ENCODE measurements at places on chromosomes 3 and 15.

- DNase-seq: no peak
These were observed 138.7 kb downstream of the FOXP1 start for GRCh38 chr3:71444861-71445259.

GRCh38 chr15:31499953-31500765 is 173.5 kb downstream of the KLF13 start:
- no peak for DNase-seq

DNA sequence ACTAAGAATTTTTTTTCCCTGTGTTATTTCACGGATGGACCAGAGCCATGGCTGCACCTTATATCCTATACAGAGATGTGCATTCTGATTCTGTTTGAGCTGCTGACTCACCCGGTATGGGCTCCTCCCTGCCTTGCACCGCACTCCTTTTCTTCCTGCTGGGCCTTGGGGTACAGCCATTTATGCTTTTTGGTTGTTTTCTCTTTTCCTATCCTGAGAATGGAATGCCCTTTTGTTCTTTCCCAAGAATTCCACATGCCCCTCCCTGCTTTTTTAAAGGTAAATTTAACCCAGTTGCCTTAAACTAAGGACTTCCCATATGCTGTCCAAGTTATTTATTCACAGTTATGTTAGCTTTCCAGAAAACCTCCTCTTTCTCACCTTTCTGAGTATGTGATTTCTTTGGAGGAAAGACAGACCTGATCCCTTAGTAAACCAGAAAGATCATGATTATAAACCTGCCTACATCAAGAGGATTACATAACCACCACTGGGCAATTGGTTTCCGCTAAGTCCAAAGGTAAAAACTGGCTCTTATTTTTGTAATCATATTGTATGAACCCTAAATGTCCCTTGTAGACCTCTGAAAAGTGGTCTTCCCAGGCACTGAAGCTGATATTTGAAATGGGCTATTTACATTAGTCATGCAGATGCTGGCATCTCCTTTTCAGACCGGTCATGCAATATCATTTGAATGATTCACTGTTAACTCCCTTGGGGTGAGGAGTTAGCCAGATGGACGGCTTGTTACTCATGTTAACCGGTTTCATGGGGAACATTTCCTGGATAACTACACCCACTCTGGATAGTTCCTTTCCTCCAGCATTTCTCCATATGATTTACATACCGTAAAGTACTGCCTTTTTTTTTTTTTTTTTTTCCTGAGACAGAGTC is 45.5 kb downstream of the TMOD3 start:
- DNase-seq: no peak

DNA sequence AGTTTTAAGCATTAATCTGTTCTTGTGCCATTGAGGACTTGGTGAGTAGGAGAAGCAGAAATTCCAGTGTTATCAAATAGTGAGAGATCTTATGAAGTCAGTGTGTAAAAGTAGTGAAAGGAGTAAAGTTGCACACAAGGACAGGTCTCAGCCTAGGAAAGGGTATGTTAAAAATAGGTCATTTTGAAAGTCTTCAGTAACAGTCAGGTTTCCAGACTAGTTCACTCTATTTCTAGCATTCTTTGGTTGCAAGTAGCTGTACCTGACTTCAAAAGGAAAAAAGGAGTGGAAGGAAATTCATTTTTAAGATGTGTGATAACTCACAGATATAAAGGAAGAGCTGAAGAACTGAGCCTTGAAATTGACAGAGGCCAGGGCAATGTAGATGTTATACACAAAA is 250.1 kb upstream of the SATB1 start:
- DNase-seq: no peak

- no peak for DNase-seq
These were observed 983 bp downstream of the KBTBD12 start for GRCh38 chr3:127915937-127916493.
